ENCODE measurements at places on chromosomes 11 and 22. TPM values are rescaled to one million over a fixed set of nuclear protein-coding genes. Genes with fewer than 3 reads are reported as not detected.

ANO5 gene
- total RNA-seq = 0.08 TPM

DGCR6 gene
- total RNA-seq = 1.2 TPM

GCAT gene
- 14.3 TPM for total RNA-seq

GRCh38 chr11:3767536-3767935 lies 29.8 kb downstream of the NUP98 start:
- DNase-seq = no peak

DNA sequence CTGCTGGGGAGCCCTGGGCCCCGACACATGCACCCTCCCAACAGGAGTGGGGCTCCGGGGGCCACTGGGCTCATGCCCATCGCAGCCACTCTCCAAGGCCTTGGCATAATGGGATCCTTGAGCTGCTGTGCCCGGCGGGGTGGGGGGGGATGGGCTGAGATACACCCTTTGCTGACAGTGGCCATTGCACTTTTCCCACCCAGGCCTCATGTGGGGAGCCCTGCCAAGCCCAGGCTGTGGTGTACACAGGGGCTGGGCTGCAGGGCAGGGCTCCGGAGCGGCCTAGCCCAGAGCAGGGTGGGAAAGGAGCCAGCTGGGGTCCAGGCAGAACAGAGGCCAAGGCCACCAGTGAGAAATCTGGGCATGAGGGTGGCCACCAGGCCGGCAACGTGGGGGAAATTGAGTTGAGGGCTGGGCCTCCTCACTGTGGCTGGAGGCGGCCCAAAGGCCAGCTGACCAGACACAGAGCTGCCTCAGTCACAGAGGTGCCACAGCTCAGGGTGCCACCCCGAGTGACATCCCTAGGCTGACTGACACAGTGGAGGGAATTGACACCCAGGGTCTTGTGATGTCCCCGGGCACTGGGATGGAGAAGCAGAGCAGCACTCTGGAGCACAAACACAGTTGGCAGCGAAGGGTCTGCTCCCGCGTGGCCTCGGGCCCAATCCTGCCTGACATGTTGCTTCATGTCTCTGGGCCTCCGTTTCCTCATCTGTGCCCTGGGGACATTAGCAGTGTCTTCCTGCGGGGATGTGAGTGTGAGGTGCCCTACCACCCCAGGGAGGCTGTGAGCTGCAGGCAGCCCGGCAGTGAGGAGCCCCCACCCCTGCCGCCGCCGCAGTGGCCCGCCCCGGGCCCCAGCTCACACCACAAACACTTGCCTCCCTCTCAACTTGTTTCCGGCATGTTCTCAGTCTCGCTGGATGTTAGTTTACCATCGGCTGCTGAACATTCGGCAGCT lies 30.4 kb downstream of the RTN4R start:
- peak; percentile 67 for DNase-seq

DNA sequence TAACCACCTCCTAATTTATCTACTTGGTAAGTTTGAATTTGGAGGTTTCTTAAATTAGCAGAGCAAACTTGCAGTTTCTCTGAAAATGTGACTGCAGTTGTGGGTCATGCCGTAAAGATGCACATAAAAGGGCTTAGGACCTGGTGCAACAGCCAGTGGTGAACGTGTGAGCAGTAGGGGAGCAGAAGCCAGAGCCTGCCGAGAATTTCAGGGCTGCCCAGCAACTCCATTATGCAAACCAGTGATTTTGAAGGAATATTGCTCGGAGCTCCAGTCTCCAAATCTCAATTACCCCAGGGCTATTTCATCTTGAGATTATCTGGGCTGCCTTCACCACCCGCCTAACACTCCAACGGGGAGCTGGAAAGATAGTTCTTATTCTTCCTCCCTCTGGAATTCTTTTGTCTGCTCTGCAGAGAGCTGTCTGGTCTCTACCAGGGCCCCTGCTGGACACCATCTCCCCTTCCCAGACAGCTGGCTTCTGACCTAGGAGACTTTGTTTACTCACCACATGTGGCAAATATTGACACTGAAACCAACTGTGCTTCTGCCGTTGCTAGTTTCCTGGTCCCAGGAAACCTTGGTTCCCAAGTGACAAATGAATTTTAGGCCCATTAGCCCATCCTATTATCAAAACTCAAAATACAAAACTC lies 93.9 kb downstream of the DSCAML1 start:
- no peak for DNase-seq

GRCh38 chr11:95924414-95924760 lies 480 bp upstream of the MTMR2 start:
- no peak for DNase-seq

DNA sequence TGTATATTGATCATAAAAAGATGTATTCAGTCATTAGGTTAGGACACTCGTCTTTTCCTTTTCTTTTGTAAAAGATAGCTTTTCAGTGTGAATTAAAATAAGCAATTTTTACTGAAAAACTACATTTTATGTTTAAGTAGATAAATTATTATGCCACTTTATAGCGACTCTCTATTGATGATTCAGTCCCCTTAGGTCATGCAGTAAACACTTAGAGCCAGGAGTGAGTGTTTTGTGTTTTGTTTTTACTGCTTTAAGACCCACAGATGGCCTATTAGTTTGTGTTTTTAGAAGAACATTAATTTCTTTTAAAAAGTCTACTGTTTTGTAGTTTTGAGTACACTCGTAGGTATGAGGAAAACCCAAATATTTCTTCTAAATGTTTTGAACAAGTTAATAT lies 86.6 kb downstream of the YAP1 start:
- DNase-seq = no peak

DNA sequence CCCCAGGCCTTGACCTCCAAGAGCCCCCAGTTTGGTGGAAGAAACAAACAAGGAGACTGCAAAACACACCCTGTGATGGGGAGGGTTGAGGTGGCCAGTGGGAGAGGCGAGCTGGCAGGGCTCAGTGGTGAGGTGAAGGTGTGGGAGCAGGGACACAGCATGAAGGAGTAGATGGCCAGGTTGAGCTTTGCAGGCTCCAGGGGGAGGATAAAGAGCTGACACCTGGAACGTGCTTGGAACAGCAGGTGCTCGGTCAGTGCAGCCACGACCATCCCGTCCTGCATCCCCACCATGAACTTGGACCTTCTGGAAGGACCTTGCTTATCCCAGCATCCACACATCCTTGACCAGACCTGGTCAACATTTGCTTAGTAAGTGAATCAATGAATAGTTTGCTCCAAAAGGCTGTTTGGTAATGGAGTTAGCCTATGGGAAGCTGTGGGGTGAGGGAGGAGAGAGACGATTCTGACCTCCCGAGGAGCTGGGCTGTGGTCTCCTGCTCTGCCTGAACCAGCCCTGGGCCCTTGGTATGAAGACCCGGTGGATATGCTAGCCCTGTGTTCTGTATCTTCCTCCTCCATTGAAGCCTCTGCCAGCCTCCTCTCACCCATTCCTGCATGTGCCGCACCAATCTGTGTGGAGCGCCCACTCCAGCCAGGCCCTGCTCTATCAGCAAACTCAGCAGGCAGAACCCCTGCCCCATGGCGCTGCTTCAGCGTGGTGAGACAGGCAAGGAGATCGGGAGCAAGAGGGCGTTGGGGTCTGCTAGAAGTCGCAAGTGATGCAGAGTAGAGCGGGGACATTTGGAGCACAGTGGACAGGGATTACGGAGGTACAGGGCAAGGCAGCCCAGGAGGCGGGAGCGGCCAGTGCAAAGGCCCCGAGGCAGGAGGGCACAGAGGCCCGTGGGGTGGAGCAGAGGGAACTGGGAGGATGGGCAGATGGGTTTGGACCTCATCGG lies 9.9 kb downstream of the LINC01488 start:
- DNase-seq = no peak

DNA sequence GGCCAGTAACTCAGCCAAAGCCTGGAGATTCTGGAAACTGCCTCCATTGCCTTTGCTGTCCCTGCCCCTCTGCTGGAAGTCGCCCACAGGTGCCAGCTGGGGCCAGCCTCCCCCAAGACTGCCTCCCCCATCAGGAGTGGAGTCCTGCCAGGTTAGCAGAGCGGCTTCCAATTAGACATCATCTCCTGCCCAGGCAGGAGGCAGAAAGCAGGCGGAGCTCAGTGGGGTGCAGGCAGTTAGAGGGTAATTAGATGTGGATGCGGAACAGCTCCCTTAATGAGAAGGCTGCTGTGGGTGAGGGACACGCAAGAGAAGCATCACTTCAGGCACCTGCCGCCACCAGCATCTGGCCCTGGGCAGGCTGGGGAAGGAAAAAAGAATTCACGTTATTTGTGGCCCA lies 90.9 kb upstream of the TP53I11 start:
- DNase-seq = no peak

GRCh38 chr11:132872211-132872610 lies 660.1 kb downstream of the OPCML start:
- no peak for DNase-seq

GRCh38 chr22:31039393-31039792 lies 41.7 kb upstream of the SMTN start:
- DNase-seq = no peak

DNA sequence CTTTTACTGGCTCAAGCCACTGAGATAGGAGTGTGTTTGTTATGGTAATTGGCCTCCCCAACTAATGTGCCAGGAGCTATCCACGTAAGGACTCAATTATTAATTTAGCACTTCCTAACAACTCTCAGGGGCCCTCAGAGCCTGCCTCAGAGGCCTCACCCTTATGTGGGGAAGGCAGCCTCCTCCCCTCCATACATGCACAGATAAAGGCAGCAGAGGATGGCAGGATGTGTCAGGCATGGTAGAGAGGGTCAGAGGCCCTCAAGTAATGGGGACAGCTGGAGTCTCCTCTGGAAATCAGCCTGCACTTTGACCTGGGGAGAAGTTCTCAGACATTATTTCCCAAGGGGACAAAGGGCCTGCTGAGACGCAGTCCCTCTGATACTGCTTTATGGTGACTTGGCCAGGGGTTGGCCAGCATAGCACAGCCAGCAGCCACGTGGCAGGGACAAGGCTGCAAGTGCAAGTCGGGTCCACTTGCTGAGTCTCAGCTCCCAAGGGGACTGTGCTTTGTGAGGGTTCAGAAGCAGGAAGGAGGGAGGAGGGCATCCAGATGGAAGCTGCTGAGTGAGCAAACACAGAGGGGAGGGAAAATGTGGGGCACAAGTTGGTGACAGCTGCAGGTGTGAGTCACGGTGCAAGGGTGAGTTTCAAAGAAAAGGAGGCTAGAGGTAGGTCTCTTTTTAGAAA lies 17.0 kb downstream of the MOGAT2 start:
- no peak for DNase-seq

- no peak for DNase-seq
Observed at GRCh38 chr11:128235426-128235825, 351.9 kb downstream of the ETS1 start.

DNA sequence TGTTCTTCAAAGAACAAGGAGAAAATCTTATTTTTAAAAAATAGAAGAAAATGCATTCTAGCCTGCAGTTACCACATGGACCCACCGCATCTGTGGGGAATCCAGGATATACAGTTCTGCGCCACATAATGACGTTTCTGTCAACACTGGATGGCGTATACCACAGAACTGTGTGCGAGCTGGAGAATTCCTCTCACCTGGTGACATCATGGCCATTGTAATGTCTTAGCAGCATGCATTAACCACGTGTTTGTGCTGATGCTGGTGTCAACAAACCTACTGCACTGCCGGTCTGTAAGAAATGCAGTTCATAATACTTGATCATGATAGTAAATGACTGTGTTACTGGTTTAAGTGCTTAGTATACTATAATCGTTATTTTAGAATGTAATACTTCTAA lies 174.7 kb downstream of the TBC1D22A start:
- no peak for DNase-seq

DNA sequence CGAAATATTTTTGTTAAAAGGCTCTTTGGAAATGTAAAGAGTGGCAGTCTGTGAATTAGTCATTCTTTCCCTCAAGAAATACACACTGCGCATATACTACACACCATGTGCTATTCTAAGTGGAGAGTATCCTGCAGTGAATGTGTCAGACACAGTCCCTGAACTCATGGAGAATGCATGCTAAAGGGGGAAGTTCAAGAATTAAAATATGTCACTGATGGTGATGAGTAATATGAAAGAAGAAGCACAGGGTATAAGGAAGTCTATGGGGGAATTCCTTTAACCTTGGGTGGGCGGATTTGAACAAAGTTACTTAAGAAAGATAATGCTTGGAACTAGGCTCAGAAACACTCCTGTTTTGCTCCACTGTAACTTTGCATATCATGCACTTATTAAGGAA lies 153.0 kb downstream of the LRRC4C start:
- no peak for DNase-seq

DNA sequence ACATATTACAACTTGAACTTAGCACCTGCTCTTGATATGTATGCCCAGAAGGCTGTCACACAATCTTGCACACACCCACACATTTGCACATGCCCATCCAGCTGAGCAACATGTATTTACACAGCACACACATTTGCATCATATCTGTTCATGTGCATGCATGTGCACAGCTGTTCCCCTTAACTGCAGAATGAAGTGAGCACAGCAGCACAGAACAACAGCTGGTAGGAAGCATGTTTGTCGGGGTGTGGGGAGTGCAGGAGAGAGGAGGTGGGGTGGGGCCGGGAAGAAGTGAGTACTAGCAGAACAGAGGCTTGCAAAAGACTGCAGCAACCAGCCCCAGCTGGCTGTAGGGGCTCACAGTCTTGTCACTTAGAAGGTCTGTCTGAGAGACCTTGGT lies 296.5 kb downstream of the KIRREL3 start:
- no peak for DNase-seq

DNA sequence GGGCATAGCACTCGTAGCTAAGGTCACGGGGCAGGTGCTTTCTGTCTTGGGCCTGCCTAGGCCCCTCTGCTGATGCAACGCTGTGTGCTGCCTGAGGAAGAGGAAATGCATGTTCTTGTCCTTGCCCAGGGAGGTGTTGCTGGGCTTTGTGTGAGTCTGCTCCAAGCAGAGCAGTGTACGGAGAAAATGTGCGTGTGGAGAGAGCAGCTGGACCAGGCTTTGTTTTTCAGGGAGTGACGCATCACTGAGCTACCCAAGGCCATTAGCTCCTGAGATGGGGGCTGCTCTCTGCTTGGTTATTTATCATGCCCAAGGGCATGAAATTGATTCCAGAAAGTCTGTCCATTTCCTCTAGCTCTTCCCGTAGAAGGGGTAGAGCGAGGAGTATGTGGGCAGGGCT lies 82.9 kb upstream of the THY1 start:
- no peak for DNase-seq

- no peak for DNase-seq
Observed at GRCh38 chr11:93403930-93404329, 73.4 kb downstream of the DEUP1 start.

DNA sequence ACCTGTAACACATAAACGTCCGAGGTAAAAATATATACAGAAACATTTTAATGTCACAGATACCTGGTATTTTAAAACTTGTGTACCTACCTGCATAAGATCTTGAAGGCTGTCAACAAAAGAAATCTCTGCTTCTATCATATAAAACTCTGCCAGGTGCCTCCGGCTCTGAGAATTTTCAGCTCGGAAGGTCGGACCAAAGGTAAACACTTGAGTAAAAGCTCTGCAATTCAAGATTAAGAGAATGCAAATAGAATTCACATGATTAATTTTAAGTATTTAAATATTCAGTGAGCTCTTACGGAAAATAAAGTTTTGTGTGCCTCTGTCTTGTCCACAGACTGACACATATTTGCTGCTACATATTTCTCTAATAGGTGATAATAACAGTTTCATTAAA lies 75.4 kb upstream of the GAB2 start:
- DNase-seq = no peak
